ENCODE measurements at places on chromosomes 4 and X.

DNA sequence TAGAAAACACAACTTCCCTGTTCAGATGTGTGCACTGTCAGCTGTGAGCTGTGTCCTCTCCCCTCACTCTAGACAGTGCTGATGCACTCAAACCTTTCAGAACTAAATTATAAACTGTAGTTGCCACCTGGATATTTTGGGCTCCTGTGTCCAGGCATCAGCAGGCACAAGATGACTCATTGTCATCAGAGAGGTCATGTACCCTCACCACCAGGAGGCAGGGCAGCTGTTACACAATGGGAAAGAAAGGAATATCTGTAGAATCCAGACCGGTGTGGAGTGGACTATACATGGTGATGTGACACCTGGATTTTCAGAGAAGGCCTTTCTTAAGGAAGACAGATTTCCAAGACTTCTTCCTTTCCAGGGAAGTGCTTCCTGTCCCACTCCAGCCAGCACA lies 854.4 kb upstream of the AGA start:
- no peak for DNase-seq

DNA sequence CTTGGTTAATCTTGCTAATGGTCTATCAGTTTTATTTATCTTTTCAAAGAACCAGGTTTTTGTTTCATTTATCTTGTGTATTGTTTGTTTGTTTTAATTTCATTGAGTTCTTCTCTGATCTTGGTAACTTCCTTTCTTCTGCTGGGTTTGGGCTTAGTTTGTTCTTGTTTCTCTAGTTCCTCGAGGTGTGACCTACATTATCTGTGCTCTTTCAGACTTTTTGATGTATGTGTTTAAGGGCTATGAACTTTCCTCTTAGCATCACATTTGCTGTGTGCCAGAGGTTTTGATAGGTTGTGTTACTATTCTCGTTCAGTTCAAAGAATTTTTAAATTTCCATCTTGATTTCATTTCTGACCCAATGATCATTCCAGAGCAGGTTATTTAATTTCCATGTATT lies 365.4 kb upstream of the GATB start:
- no peak for DNase-seq

DNA sequence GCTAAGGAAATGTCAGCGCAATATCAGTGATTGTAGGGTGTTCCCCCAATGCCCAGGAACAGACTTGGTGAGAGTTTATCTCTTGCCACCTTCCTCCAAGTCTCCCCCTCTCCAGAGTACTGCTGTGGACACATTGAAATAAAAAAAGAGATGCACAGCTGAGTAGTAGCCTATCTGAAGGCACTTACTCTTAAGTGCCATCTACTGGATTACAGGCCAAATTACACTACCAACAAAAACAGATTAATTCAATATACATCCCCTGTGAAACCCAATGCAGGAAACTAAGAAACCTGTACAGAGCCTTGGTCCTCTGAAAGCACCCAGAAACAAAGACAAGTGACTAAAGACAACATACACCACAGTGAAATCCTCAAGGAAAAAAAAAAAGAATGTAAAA lies 460.3 kb downstream of the ZIC3 start:
- no peak for DNase-seq

- DNase-seq, result no peak
Observed at GRCh38 chr4:3713346-3713745, 52.8 kb upstream of the ADRA2C start.

DNA sequence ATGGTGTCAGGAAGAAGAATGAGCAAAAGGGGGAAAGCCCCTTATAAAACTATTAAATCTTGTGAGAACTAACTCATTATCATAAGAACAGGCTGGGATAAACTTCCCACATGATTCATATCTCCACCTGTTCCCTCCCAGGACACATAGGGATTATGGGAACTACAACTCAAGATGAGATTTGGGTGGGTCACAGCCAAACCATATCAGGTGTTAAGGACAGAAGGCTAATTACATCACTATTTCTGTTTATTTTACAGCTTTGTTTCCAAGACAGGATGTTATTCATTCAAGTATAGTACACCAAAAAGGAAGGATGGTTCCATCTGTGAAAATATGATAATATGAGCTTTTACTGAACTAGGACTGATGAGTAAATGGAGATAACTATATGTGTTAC lies 63.7 kb upstream of the ARSJ start:
- no peak for DNase-seq

- DNase-seq, result no peak
Observed at GRCh38 chr4:179447308-179447707, 2005.1 kb upstream of the AGA start.

DNA sequence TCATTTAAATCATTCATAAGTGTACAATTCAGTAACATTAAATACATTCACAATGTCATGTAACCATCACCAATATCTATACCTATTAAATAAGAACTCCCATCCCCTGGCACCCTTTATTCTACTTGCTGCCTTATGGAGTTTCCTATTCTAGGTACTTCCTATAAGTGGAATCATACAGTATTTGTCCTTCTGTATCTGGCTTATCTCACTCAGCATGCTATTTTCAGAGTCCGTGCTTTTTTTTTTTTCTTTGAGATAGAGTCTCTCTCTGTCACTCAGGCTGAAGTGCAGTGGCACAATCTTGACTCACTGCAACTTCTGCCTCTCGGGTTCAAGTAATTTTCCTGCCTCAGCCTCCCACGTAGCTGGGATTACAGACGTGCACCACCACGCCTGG lies 67.9 kb upstream of the STOX2 start:
- DNase-seq, result no peak

DNA sequence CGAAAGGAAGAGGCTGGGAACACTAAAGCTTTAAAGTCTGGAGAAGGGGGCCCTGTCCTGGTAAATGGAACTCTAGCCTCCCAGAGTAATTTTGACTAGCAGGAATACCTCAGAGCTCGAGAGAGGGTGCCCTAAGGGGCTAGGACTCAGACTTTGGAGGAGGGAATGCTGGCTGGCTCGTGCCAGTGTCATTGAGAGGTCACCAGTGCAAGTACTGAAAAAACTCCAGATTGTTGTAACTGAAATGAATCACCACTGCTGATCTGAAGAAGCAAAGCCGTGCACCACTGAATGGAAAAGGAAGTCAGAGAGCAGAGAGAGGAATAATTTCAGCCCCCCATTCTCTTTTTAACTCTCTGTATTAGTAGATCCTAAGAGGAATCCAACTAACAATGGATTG lies 690.2 kb downstream of the FAT4 start:
- DNase-seq, result no peak

DNA sequence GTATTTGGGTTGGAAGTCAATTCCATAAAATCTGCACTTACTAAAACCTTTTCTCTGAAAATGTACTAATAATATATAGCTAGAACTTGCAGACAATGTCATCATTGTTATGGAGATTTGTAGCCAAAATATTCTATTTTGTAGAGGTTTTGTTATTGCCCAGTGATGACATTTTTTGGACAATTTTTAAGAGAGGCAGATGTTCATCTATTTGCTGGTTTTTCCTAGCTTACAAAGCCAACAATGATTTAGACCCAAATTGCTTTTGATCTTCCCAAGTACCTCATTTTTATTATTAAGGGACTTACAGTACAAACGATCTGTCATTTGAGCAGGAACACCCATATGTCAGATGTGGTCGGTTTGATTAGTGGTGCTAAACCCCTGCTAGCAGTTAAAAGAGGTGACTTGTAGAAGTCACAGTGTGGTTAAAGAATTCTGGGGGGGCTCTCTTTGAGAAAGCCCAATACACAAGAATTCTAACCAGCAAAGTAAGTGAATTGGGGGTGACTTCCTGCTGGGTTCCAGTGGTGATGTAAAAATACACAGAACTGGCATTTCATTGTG lies 136.2 kb downstream of the KIT start:
- DNase-seq, result no peak

- no peak for DNase-seq
Observed at GRCh38 chr4:47235721-47236120, 204.4 kb downstream of the GABRB1 start.

DNA sequence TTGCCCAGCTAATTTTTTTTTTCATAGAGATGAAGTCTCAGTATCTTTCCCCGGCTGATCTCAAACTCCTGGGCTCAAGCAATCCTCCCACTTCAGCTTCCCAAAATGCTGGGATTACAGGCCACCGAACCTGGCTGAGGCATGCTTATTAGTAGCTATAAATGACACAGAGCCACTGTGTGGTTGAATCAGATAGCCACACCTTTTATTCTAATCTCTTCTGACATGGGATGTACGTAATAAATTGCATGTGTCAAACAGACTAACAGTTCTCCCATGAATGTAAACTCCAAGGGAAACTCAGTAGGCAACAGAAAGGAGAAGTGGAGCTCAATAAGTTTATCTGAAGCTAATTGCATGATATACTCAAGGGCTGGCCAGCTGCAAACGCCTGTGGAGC lies 139.8 kb upstream of the VCX3A start:
- no peak for DNase-seq

DNA sequence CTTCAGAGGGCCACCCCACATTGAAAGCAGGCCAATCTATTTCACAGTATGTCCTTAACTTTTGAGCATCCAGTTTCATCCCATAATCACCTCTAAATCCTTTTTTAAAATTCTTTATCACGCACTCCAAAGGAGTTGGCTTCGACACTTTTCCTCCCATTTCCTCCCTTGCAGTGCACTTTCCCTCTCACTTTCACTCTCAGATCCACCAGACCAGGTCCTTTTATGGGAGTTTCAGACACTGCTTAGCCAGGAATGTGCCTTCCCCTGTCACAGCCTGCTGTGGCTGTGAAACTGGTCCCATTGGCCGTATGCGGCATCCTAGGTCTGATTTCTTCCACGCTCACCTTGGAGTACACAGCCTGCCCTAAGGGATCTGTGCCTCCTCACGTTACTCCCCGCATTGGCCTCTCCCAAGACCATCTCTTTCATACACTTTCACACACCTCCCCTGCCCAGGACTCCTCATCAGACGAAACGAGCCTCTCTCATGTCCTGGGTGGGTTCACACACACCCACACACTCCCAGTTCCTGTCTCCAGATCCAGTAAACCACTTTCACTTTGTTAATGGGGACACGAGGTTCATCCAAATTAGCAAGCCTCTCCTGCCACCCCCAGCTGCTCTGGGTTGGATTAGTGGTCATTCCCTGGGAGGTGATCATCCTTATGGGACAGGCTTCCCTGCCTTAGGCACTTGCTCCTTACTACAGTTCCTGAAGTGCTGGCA lies 10.0 kb upstream of the RHOXF2B start:
- DNase-seq, result no peak

DNA sequence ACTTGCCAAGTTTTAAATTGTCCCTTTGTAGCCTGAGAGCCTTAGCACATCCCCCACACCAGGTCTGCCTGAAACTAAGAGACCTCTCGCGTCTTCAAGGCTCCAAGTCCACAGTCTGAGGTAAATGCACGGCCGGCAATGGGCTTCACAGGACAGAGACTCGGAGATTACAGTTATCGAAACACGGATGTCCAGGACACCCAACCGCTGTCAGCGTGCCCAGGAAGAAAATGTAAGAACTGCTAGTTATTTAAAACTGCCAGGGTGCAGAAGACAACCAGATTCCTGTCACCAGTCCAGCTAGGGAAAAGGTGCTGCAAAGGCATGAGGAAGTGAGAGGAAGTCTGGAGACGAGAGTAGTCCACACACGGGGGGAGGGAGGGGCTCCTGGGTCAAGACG lies 28.9 kb downstream of the ZNF827 start:
- DNase-seq, result no peak

DNA sequence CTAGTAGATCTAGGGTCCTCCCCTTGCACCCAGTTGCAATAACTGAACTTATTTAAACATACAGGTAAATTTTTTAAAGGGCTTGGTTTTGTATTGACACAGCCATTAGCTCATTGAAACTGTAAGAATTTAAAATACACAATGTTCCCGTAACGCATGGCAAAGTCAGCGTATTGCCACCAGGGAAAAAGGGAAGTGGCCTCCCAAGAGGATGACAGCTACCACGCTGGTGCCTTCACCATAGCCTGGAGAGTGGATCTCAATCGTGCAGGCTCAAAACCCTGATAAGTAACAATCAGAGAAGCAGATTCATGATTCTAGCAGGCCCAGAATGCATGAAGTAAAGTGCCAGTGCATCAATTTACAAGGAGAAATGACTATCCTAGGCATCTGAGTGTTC lies 49.4 kb upstream of the RELL1 start:
- DNase-seq, result no peak

GRCh38 chr4:154415313-154415712 lies 76.3 kb downstream of the DCHS2 start:
- DNase-seq, result no peak

GRCh38 chr4:147096667-147097604 lies 151.3 kb upstream of the TTC29 start:
- no peak for DNase-seq

- DNase-seq, result no peak
Observed at GRCh38 chrX:150372280-150372679, 9.2 kb downstream of the MAMLD1 start.

GRCh38 chrX:134369576-134369975 lies 90.4 kb upstream of the HPRT1 start:
- DNase-seq, result no peak

DNA sequence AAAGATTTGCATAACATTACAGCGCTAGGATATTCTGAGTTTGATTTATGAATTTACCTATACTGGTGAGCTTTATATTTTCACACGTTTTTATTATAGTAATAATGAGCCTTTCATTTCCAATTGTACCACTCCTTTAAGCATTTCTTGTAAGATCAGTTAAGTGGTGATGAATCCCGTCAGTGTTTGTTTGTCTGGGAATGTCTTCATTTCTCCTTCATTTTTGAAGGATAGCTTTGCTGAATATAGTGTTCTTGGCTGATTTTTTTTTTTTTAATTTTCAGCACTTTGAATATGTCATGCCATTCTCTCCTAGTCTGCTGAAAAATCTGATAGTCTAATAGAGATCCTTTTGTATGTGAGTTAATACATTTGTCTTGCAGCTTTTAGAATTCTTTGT lies 70.1 kb downstream of the IL15 start:
- DNase-seq, result no peak

- DNase-seq, result no peak
Observed at GRCh38 chr4:183571350-183571941, 66.6 kb downstream of the ING2 start.

DNA sequence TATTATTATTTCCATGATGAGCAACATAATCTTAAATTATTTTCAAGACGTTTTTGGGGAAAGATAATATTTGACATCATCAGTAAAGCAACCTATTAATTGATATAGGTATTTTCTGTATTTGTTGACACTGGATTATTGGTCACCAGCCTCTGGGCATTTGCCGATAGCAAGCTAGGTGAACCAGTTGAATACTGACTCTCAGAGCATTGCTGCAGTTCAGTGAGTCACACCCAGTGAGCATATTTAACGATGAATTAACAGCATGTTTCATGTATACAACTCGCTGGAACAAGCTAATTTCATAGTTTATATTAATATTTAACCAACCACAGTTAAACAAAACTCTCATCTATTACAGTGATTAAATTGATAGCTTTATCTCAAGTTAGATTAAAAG lies 1006.0 kb upstream of the DIAPH2 start:
- DNase-seq, result no peak

All from stimulated activated CD4-positive, alpha-beta T cell treated with anti-CD3 and anti-CD28 coated beads, TNF-alpha, amount 100 ng/mL, for 4 hours (primary cell).